Neural cell (in vitro differentiated cells): ENCODE measurements at places on chromosomes 16 and 17. TPM values are rescaled to one million over a fixed set of nuclear protein-coding genes. Genes with fewer than 3 reads are reported as not detected.

KRTAP4-4 gene
- not detected in 2 replicates for polyA plus RNA-seq

CKLF gene
- polyA plus RNA-seq = 15.2 and 40.8 TPM in 2 replicates

EFCAB3 gene
- not detected in 2 replicates for polyA plus RNA-seq

RGS11 gene
- 3.5 and 4.7 TPM in 2 replicates for polyA plus RNA-seq

TMEM100 gene
- not detected in 2 replicates for polyA plus RNA-seq

CASKIN1 gene
- polyA plus RNA-seq = 10.3 and 12.3 TPM in 2 replicates

SLC2A4 gene
- polyA plus RNA-seq = not detected in 2 replicates

NT5C gene
- polyA plus RNA-seq = 58.7 and 74.0 TPM in 2 replicates

TMEM114 gene
- 0.62 TPM in 1 of 2 replicates, not detected in the other for polyA plus RNA-seq

KCNH4 gene
- polyA plus RNA-seq = 0.56 and 0.78 TPM in 2 replicates

ATF7IP2 gene
- polyA plus RNA-seq = 20.9 and 22.4 TPM in 2 replicates

ST6GALNAC2 gene
- not detected in 2 replicates for polyA plus RNA-seq

PRAC2 gene
- not detected in 2 replicates for polyA plus RNA-seq

GUCY2D gene
- 0.07 and 0.10 TPM in 2 replicates for polyA plus RNA-seq
